ENCODE measurements at places on chromosomes 3 and 15. TPM values are rescaled to one million over a fixed set of nuclear protein-coding genes. Genes with fewer than 3 reads are reported as not detected.

DNA sequence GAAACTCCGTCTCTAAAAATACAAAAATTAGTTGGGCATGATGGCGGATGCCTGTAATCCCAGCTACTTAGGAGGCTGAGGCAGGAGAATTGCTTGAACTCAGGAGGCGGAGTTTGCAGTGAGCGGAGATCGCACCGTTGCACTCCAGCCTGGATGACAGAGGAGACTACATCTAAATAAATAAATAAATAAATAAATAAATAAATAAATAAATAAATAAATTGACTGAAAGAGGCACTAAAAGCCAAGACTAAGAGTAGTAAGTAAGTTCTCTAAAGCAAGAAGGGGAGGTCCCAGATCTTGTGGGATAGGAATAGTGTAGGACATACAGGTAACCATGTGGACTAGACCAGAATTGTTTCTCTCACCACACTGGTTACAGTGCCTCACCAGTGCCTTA is 40.0 kb downstream of the TLNRD1 start:
- no peak for DNase-seq

DNA sequence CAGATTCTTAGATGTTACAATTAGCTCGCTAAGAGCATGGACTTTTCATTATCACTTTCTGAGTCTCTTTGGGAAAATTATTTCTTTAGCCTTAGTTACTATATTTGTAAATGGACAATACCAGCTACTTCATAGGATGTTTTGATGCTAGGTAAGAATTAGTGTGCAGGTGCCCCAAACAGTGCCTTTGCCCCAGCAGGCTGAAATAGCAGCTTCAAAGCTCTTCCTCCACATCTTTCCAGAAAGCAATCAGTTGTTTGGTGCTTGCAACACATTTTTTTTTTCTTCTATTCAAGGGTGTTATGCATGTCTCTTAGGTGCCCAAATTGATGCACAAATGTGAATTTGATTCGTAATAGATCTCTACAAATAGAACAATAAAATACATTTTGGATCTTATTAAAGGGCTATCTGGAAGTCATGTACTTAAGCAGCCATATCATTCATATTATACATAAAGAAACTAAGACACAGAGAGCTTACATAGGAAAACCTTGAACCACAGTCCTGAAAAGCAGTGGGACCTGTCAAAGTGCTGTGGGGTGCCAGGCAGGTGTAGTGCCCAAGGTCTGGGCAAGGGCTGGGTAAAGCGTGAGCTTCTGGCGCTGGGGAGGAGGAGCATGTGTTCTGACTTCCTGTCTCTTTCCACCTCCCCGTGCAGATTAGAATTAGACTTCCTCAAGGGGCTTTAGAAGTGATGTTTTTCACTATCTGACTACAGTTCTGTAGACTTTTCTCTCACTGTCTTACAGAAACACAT is 62.9 kb downstream of the FNDC3B start:
- DNase-seq = no peak

GPR176 gene
- polyA plus RNA-seq = 14.9 TPM

- no peak for DNase-seq
These were observed 32.0 kb downstream of the HCN4 start for GRCh38 chr15:73336756-73337155.

GRCh38 chr15:68276668-68277067 is 877 bp upstream of the FEM1B start:
- no peak for DNase-seq

- no peak for DNase-seq
These were observed 237.0 kb downstream of the UACA start for GRCh38 chr15:70526221-70526973.

DNA sequence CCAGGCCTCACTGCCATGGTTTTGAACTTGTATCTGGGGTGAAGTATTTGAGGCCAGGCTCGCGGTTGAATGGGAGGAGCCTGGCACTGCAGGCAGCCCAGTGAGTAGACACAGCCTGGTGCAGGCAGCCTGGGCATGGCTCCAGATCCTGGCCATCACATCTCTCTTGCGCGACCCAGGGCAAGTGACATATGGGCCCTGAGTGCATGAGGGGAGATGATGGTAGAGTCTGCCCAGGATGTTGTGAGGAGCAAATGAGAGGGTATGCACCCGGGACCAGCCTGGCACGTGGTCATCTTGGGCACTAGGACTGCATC is 103.5 kb downstream of the TBC1D2B start:
- DNase-seq = no peak
